ENCODE measurements at places on chromosomes 11 and 22.

DNA sequence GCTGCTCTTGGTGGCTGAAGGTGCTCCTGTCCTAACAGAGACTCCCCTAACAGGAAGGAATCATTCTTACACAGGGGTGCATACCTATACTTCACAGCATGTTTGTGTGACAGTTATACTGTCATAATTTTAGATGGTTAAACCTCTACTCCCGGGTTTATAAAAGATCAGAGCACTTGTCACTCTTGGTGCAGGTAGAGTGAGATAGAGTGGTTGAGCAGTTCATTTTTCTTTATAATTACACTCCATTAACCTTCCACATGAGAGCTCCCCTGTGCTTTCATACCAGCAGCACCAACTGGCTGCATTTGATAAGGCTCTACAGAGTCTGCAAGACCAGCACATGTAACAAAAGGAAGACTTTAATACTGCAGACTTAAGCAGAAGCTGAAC, 72.9 kb downstream of the LARGE2 start:
- DNase-seq = no peak

- no peak for DNase-seq
Observed at GRCh38 chr22:36819112-36819511, 2.3 kb upstream of the PVALB start.

GRCh38 chr11:64914123-64914522, 2.9 kb downstream of the ATG2A start:
- DNase-seq = no peak

- no peak for DNase-seq
Observed at GRCh38 chr11:87035976-87036583, 1.7 kb upstream of the TMEM135 start.

DNA sequence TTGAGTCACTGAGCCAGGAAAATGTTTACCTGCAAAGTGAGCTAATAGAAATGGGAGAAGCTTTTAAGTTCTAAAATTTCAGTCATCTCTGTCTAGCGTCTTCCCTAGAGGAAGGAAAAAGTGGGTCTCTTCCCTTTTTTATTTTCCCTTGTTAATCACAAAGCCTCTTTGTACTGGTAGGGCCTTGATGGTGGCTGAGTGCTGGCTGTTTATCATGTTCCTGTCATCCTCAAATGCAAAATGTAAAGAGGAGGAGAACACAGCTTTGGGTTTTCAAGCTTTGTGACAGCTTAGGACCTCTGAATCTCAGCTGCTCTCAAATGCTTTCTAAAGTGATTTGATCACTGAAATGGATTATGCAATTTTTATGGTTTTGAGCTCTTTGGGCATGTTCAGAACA, 222.0 kb downstream of the TMEM135 start:
- no peak for DNase-seq

- DNase-seq = no peak
Observed at GRCh38 chr11:128874427-128874826, 7.3 kb upstream of the KCNJ1 start.

DNA sequence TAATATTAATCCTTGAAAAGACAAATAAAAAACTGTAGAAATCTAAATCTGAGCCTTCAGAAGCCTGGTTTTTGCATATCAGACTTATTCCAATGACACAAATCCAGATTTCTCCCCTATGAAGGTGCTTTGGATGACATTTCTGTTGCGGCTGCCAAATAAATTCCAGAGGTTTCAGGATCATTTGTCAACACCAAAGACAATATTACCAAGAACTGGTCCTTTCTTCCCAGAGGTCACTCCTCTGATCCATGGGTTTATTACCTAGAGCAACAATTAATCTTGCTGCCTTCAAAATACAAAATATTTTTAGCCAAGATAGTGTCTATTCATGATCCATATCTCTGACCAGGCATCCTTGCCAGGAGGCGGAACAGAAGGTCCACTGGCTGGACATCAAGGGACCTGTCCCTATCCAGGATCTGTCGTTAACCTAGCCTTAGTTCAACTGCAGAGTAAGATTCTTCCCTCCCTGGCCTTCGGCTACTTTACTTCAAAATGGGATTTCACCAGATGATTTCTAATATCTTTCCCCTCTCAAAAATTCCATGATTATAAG, 4.9 kb downstream of the CADM1 start:
- DNase-seq = no peak

- no peak for DNase-seq
Observed at GRCh38 chr22:42442748-42443147, 10.5 kb upstream of the NFAM1 start.

GRCh38 chr22:43923191-43923590, 414 bp upstream of the PNPLA3 start:
- DNase-seq = no peak

DNA sequence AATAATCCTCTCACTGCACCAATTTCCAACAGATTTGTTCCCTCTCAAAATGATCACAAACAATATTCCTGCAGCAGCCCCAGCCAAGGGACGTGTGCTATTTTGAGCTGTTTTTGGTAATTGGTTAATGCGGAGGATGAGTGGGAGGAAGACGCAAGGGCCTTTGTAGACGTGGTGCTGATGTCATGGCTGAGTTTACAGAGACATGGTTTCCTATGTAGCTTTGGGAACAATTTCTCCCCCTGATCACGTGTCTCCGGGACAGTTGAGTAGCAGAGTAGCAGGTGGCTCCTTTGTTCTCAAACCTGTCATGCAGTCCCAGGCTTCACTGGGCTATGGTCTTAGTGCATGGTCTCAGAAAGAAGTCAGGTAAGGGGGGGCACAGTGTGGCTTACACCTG, 183.2 kb upstream of the NECTIN1 start:
- no peak for DNase-seq

- DNase-seq = no peak
Observed at GRCh38 chr22:39290724-39291161, 28.7 kb downstream of the RPL3 start.

- no peak for DNase-seq
Observed at GRCh38 chr11:123221096-123221561, 26.1 kb upstream of the CLMP start.

- DNase-seq = no peak
Observed at GRCh38 chr11:119369132-119369925, 12.2 kb downstream of the USP2 start.

- no peak for DNase-seq
Observed at GRCh38 chr11:121681550-121682268, 228.9 kb upstream of the SORL1-AS1 start.

- no peak for DNase-seq
Observed at GRCh38 chr22:17508110-17508509, 55.2 kb upstream of the SLC25A18 start.

- DNase-seq = no peak
Observed at GRCh38 chr22:37431801-37432707, 4.8 kb upstream of the ELFN2 start.

DNA sequence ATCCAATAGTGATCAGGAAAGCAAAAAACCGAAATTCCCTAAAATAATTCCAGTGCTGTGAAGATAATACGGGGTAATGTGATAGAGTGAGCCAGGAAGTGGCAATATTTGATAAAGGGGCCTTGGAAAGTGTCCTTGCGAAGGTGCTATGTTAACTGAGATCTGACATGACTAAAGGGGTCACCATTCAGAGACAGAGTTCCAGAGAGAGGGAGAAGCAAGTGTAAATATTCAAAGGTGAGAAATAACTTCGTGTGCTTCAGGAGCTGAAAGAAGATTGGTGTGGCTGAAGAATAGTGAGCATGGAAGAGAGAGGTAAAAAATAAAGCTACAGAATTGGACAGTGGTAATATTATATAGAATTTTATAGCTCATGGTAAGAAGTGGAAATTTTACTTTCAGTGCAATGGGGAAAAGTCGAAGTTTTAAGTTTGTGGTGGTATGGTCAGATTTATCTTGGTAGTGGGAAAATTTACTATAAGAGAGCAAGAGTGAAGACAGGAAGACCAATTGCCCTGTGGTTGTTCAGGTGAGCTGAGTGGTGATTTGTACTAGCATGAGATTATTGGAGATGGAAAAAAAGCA, 164.5 kb downstream of the JRKL start:
- DNase-seq = no peak

- DNase-seq = no peak
Observed at GRCh38 chr11:22577854-22578253, 47.8 kb downstream of the FANCF start.

- no peak for DNase-seq
Observed at GRCh38 chr11:131609921-131610320, 239.5 kb downstream of the NTM start.

DNA sequence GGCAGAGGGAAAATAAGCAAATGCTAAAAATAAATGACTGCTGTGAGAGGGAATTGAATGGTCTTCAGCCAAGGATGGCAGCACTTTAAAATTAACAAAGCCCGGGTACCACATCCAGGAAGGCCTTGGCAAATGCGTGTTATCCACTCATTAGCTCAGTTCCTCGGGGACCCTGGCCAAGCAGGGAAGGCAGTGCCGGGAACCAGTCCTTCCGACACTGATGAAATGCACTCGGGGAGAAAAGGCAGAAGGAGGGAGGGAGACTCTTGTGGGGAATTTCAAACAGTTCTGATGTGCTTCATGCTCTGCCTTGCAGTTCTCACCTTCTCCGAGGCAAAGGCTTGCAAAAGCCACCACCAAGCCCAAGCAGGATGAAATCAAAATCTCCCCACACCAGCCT, 38.3 kb downstream of the CLPB start:
- no peak for DNase-seq

GRCh38 chr11:116969694-116970093, 128.5 kb downstream of the SIK3 start:
- DNase-seq = no peak

GRCh38 chr11:78907636-78908035, 333.0 kb upstream of the NARS2 start:
- no peak for DNase-seq

- no peak for DNase-seq
Observed at GRCh38 chr22:29517215-29517908, 36.2 kb downstream of the THOC5 start.

- DNase-seq = no peak
Observed at GRCh38 chr11:118535261-118535660, 4.3 kb downstream of the TMEM25 start.

GRCh38 chr11:61742391-61742790, 10.0 kb upstream of the MYRF start:
- no peak for DNase-seq

GRCh38 chr11:35282221-35282882, 137.0 kb downstream of the SLC1A2 start:
- no peak for DNase-seq

DNA sequence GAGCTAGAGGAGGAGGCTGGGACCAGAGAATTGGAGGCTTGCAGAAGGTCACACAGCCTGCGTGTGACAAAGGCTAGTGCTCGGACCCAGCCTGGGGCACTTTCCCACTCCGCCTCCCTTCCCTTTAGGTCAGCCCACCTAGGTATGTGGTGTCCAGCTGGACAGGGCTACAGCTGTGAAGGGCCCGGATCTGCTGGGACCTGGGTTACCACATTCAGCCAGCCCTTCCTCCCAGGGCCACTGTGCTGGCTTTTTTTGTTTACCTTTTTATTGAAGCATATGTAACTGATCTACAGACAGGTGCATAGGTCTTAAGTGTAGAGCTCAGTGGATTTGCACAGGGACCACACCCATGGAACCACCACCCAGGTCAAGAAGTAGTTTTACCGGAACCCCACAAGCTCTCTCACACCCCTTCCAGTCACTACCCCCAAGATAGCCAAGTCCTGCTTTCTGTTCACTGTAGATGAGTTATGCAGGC, 8.7 kb downstream of the CAPN5 start:
- DNase-seq = no peak

DNA sequence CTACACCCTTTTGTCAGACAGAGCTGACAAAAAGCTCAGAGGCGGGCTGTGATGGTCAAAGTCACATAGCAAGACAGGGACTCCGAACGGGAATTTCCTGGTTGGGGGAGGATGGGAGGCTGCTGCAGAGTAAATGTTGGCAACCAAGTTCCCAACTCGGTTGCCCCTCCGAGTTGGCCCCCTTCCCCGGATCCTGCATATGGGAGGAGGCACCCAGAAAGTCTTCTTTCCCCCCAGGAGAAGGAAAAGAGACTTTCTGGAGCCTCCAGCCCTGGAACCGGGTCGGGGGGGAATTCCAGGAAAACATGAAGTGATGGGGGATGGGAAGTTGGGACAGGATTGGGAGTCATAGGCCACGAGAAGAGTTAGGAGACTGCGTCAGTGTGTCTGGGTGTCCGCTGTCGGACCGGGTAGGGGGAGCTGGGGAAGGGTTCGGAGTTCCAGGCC, 614 bp downstream of the SELENOM start:
- DNase-seq = no peak

GRCh38 chr11:87173185-87174039, 135.7 kb downstream of the TMEM135 start:
- DNase-seq = no peak

DNA sequence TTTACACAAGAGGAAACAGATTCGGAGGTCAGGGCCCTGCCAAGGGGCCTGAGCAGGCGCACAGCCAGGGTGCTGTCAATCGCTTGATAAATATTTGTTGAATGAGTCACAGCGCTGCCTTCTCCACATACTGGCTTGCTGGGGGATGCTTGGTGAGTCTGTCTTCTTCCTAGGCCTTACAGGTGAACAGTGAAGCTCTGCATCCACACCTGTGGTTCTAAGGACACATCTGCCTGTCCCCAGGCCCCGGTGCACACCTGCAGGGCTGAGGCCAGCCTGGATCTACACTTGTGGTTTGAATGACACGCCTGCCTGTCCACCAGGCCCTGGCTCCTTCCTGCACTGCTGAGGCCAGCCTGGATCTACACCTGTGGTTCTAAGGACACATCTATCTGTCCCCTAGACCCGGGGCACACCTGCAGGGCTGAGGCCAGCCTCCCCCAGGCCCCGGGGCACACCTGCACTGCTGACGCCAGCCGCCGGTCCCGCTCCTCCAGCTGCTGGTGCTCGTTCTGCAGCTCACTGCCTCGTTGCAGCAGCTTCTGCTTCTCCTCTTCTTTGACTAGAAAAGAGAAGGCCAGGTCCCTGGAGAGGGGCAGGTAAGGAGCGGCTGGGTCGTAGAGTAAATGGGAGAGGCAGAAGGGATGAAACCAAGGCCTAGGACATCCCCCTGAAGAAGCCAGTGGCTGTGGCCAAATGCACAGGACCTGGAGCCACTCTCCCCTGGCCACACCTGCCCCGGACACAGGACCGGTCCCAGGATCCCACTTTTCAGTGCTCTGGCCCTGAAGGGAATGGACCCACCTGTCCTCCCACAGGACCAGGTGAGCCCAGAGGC, 124.6 kb downstream of the PHF21B start:
- DNase-seq = no peak

- no peak for DNase-seq
Observed at GRCh38 chr11:74159642-74160041, 11.2 kb downstream of the C2CD3 start.

DNA sequence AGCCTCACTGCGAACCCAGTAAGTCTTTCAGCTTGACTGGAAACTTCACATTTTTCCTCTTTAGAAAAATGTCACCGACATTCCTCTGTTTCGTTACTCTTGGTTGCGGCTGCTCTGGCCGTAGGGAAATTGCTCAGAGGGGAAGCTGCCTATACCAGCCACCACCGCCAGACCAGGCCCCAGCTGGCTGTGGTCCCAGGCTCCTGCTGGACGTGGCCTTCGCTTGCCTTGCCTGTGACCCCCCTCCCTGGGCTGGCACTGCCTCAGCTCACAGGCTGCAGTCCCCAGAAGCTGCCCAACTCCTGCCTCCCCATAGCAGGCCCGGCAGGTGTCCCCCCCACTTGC, 197.8 kb downstream of the MN1 start:
- no peak for DNase-seq

- no peak for DNase-seq
Observed at GRCh38 chr11:54944211-54944610, 237.6 kb downstream of the OR4A5 start.

- DNase-seq = no peak
Observed at GRCh38 chr11:131595797-131596196, 225.4 kb downstream of the NTM start.

GRCh38 chr22:40855979-40856512, 393 bp downstream of the ST13 start:
- DNase-seq = no peak

- DNase-seq = no peak
Observed at GRCh38 chr22:39598017-39598965, 27.7 kb downstream of the CACNA1I start.
